ENCODE measurements at places on chromosomes 6 and 20. TPM values are rescaled to one million over a fixed set of nuclear protein-coding genes. Genes with fewer than 3 reads are reported as not detected.

Gene FOXF2
- total RNA-seq, result not detected

Gene SH3BGRL2
- 26.3 TPM for total RNA-seq

Gene ATP6V1G2
- total RNA-seq, result 0.59 TPM

Gene RHAG
- total RNA-seq, result not detected

Gene SLC35F1
- total RNA-seq, result not detected

Gene LY6G6D
- not detected for total RNA-seq

Gene THEMIS
- not detected for total RNA-seq

Gene MAFB
- total RNA-seq, result 0.85 TPM

Gene GNRH2
- 0.21 TPM for total RNA-seq

Gene DSE
- 64.2 TPM for total RNA-seq

Gene OPRL1
- total RNA-seq, result 2.0 TPM

Gene MAP7
- 0.66 TPM for total RNA-seq

Gene R3HDML
- total RNA-seq, result not detected

Gene IL17F
- total RNA-seq, result not detected

Gene RNF39
- total RNA-seq, result not detected

Gene CAGE1
- 0.04 TPM for total RNA-seq

Gene LY6G6C
- not detected for total RNA-seq

Gene HLA-DQA1
- not detected for total RNA-seq

Gene PGBD1
- 10.2 TPM for total RNA-seq

Gene TRIM40
- total RNA-seq, result not detected

Measured in pulmonary artery endothelial cell (primary cell).